ENCODE measurements at places on chromosomes 11 and 22. TPM values are rescaled to one million over a fixed set of nuclear protein-coding genes. Genes with fewer than 3 reads are reported as not detected.

The TMEM151A gene
- 0.27 TPM for total RNA-seq

The BLID gene
- 30.6 TPM for total RNA-seq

The TRIM6 gene
- 5.3 TPM for total RNA-seq

The SERPIND1 gene
- 0.09 TPM for total RNA-seq

The NNMT gene
- total RNA-seq = 2,246 TPM

The RIMBP3C gene
- 0.63 TPM for total RNA-seq

The SPON1 gene
- total RNA-seq = 42.9 TPM

The OR51E2 gene
- total RNA-seq = not detected

The OLFML1 gene
- total RNA-seq = 27.1 TPM

The CDC42BPG gene
- 0.08 TPM for total RNA-seq

The SLCO2B1 gene
- 2.0 TPM for total RNA-seq

The C11orf97 gene
- total RNA-seq = not detected

The CRACR2B gene
- 1.3 TPM for total RNA-seq

Measured in fibroblast of the aortic adventitia (primary cell).